ENCODE measurements at places on chromosomes 1 and 21. TPM values are rescaled to one million over a fixed set of nuclear protein-coding genes. Genes with fewer than 3 reads are reported as not detected.

FAM167B gene
- total RNA-seq: 2.4 TPM

SMIM12 gene
- 49.2 TPM for total RNA-seq

S100A3 gene
- total RNA-seq: 1.3 TPM

TSPAN2 gene
- total RNA-seq: 1.3 TPM

TMPRSS3 gene
- 0.05 TPM for total RNA-seq

KCNA10 gene
- not detected for total RNA-seq
